Melanocyte of skin (primary cell): ENCODE measurements at places on chromosomes 4 and X. TPM values are rescaled to one million over a fixed set of nuclear protein-coding genes. Genes with fewer than 3 reads are reported as not detected.

Gene PLA2G12A
- 9.3 and 62.9 TPM in 2 replicates for total RNA-seq

Gene MAGEA8
- total RNA-seq = not detected in 2 replicates

Gene USP38
- 23.6 and 28.4 TPM in 2 replicates for total RNA-seq

Gene RNF150
- total RNA-seq = 13.4 and 34.9 TPM in 2 replicates
